ENCODE measurements at places on chromosomes 1 and 21.

DNA sequence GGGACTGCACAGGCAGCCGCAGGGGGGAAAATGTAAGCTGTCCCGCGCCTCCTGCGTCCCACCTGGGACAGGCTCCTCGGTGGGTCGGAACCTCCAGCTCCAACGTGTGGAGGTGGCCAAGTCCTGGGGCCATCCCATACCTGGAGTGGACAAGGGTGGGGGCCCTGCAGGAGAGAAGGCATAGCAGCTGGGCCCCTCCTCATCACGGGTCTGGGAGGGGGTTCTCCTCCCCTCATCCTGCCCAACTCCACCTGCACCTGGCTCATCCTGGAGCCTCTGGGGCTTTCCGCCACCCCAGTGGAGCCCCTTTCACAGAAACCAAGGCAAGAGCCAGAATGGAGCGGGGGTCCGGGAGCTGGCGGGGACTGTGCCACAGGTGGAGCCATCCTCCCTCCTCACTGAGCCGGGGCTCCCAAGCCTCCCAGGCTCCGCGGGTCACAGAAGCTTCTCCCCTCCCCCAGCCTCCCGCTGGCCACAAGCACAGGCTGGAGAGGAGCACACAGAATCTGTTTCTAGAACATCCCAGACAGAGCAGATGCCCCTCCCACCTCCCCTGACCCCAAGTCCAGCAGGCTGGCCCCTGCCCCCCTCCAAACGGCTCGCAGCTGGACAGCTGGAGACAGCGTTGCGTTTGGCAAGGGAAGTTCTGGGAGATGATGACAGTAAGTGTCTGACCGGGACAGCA, 65.8 kb downstream of the MEGF6 start:
- peak; percentile 62 for DNase-seq

- no peak for DNase-seq
These were observed 20.8 kb downstream of the RAP1GAP start for GRCh38 chr1:21648352-21648730.

- DNase-seq, result no peak
These were observed 20.2 kb upstream of the MGST3 start for GRCh38 chr1:165610866-165611265.

DNA sequence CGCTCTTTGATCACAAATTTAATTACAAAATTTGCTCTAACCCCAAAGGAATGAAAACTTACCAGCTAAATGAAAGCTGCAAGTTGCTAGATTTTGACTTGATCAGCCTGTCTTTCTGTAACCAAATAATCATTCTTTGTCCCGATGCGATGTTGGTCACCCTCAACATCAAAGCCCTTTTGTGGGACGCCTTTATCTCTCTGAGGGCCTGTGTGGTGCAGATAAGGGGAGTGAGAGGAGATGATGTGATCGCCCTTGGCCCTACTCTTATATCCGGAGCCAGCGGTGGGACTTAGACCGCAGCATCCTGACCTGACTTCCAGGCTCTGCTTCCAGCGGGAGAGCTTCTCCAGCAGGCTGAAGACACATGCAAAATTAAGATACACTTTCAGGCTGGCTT, 19.3 kb upstream of the UMODL1 start:
- no peak for DNase-seq

GRCh38 chr1:201356701-201357100, 20.8 kb downstream of the TNNT2 start:
- DNase-seq, result no peak

DNA sequence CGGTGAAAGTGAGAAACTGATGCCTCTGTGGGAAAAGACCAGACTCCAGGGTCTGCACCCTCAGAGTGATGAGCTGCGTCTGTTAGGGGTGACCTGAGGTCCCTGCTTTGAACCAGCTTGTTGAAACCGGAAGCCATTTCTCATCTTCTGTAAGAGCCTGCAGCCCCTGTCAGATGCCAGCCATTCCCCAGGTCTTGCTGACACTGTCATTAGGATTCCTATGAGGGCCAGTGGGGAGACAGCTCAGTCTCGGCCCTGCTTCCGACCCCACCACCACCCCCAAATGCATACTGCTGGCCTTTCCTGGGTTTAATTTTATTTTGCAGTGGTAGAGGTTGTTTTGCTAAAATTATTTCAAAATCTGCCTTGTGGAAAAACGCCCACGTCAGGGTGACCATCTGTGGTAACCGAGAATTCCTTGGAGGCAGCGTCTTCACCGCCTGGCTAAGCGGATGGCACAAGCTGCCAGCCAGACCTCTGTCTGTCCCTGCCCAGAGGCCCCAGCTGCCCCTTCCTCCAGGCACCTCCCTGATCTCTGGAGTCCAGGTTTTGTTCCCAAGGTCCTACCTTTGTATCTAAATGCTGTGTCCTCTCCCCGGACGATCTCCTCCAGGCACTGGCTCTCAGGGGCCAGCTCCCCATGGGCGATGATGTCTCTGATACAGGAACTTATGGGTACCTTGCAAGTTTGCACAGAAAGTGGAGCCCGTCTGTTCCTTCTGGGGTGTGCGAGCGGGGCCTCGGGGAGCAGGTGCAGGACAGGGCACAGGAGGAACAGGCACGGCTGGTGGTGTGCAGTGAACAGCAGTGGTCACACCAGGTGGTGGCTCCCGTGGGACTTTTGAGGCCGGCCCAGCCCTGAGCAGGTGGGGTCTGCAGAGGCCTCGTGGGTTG, 49.9 kb downstream of the PRKCZ start:
- DNase-seq, result no peak

- DNase-seq, result no peak
These were observed 125.4 kb downstream of the PTGER3 start for GRCh38 chr1:70922196-70922595.

DNA sequence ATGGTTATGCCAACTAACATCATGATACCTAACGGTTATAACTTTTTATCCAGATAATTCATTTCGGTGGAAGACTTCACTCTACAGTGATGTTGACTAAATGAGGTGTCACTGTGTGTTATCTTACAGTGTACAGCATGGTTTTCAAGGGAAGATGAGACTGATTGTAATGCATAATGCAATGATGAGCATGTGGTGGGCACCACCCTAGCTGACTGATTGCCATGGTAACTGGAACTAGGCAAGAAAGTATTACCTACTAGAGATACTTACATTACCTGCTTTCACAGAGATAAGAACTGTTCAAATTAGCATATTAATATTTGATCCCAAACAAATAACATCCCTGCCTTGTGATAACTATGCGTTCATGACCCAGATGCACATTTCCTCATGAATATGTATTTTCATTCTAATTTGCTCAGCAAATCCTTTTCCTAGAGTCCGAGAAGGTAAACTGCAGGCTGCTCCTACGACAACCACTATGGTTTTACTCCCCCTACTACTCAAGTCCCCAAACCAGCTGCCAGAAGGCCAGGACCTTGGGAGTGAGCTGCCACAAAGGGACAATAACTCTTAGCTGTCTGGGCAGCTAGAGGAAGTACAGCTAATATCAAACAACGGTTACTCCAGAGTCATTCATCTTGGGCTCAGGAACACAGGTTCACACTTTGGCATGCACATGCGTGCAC, 29.2 kb downstream of the TRABD2B start:
- no peak for DNase-seq

DNA sequence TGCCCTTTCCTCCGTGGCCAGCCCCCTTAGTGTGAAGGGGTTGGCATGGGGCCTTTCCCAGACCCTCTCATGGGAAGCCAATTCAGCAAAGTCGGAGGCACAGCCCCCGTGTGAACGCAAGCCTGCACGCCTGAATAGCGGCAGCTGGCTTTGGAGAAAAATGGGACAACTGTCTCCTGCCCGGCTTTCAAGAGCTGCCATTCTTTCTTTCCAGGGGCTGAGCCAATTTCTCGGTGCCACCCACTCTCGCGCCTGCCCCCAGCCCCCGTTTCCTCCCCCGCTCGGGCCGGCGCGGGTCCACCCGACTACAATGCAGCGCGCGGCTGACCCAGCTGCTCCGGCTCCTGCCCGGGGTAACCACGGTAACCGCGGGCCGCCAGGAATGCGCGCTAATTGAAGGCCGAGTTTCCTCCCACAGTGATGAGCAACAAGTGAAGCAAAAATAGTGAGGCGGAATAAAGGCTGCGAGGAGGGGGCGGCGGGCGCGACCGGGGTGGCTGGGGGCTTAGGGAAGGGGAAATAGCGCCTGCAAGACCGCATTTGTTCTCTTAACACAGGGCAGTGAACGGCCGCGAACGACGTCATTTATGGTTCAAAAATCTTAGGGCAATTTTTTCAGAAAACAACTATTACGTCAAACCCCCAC, 27.8 kb downstream of the ILDR2 start:
- peak; percentile 95 for DNase-seq

DNA sequence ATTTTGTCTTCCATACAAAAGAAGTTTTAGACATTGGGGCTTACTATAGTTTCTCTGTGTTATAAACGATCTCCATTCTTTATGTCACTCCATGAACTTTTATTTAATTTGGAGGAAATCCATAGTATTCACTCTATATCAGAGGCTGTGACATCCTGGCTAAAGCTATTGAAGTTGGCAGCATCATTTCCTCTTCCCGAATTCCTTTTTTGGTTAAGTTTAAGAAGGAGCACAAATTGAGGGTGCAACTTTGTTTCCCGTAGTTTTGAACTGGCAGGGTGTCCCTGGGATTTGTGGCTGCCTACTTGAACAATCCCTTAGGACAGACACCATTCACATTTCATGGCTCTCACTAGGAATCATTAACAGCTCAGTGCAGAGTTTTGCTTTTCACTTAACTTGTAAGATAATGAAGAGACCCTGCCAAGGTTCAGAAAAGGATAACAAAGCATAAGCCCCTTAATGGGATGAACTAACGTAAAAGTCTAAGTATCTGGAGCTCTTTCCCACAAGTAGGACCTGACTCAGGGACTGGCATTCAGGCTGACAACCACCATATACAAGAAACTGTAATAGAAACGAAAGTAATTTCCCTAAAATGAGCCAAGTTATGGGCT, 13.9 kb downstream of the S1PR1 start:
- DNase-seq, result no peak
